ENCODE measurements at places on chromosomes 4 and X.

DNA sequence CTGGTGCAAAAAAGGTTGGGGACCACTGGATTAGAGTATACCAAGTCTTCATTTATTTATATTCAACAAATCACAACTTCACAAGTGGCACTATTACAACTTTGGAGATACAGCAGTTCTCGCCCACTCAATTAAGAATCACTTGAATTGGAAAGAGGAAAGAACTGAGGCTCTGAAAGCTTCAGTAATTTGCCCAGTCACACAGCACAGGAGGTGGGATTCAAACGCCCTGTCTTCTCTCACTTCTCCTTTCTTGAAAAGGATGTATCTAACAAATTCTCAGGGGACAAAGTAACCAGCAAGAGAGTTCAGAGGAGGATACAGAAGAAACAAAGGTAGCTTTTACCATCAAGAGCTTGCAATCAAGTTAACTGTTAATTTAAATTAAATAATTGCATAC lies 12.4 kb downstream of the SMIM14 start:
- no peak for DNase-seq

DNA sequence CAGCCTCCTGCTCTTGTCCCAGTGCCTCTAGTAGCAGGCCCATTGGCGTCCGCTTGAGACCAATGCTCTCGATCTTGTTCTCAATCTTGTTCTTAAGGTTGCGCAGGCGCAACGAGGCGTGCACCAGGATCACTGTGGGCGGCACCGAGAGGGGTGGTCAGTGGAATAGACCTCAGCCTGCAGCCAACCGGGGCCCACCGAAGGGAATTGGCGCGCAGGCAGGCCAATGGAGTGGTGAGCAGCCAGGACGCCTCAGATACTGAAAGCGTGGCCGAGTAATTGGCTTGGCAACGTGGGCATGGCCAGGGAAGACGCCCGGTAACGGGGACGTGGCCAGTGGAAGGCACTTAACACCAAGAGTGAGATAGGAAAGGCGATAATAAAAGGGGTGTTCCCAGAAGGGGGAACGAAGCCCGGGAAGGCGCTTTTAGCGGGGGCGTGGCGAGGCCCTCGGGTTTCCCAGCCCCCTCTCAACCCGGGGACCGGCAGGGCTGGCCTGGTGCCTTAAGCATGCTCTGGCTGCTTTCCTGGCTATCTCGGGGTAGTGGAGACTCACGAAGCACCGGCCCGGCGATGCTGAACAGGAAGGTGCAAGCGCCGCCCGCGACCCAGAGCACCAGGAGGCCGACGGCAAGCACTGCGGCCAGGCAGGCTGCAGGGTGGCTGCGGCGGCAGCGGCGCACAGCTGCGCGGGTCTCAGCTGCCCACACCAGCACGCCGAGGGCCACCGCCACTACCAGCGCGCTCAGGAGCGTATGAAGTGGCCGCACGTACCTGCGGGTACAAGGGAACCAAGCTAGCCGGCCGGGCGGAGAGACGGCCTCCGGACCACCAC lies 1.7 kb downstream of the PRAF2 start:
- no peak for DNase-seq

DNA sequence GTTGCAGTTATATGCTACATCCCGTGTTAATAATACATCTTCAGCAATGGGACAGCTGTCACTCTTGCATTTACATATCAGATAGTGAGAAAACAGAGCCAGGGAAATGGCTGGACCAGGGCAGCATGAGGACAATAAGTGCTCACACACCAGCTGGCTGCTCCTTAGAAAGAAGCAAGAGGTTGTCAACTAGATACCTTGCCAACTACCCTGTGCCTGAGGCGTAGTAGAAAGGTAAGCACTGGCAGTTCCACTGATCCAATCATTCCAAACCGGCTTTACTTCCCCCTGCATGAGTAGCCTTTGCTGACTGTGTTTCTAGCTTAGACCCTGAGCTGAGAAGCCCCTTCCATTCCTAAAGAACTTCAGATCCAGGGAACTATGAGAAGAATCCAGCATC lies 52.2 kb upstream of the FGF13 start:
- no peak for DNase-seq

DNA sequence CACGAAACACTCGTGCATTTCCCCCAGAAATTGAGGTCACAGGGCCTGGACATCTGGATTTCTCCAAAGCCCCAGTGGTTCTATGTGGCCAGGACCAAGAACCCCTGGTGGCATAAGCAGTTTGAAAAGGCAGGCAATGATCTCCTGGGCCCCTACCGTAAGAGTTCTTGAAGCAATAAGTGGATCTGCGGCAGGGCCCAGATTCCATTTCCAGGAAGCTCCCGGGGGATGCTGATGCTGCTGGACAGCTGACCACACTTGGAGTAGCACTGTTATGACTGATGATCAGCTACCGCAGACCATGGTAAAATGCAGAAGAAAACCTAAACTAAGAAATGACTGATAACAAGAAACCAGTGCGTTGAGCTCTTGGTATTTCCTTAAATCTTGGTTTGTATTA lies 27.8 kb downstream of the SMS start:
- DNase-seq: no peak

- DNase-seq: no peak
Measured at GRCh38 chrX:69192603-69193002, 27.4 kb upstream of the PJA1 start.
